ENCODE measurements at places on chromosomes 11 and 22.
A peak's percentile ranks its signal among the peaks of the same experiment; 100 is the strongest.

DNA sequence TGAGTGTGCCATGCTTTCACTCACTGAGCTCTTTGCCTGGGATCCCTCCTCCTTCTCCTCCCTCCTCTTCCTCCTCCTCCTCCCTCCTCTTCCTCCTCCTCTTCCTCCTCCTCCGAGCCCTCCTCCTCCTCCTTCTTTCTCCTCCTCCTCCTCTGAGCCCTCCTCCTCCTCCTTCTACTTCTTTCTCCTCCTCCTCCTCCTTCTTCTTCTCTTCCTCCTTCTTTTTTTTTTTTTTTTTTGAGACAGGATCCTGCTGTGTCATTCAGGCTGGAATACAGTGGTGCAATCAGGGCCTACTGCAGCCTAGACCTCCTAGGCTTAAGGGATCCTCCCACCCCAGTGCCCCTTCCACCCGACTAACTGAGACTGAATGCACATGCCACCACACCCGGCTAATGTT lies 62.3 kb downstream of the DEUP1 start:
- no peak for DNase-seq

DNA sequence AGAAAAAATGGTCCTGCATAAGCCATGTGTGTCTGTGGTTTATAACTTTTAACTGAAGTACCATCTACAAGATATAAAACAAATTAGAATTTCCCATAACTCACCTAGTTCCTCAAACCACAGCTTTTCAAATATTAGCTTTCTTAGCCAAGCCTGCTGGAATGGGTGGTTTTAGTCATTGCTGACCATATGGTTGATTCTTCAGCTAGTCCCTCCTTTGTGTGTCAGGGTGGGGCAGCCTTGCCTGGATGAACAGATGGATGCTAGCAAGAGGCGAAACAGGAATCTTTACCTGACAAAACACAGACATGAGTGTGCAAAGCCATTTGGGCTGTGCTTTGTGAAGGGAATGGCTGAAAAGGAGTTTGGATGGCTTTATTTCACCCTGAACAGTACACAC lies 6.9 kb upstream of the B3GNT6 start:
- no peak for DNase-seq

DNA sequence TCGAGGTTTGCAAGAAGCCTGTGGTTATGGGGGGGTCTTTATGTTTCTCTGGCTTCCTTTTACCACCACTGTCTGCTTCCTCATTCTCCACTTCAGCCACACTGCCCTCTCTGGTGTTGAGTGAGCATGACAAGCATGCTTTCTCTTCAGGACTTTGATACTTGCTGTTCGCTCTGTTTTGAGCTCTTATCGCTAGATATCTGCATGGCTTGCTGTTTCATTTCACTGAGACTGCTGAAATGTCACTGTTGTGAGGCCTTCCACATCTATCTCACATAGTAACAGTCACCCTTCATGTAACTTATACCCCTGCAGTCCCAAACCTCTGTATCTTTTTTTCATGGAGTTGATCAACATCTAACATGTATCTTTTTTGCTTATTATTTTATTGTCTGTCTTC lies 59.8 kb downstream of the TMEM135 start:
- peak; percentile 3 for DNase-seq

GRCh38 chr22:38901111-38901641 lies 29.2 kb upstream of the CBX6 start:
- no peak for DNase-seq

GRCh38 chr11:67355794-67356386 lies 2.5 kb upstream of the POLD4 start:
- DNase-seq: no peak
